ENCODE measurements at places on chromosomes 1 and 21. TPM values are rescaled to one million over a fixed set of nuclear protein-coding genes. Genes with fewer than 3 reads are reported as not detected.

DNA sequence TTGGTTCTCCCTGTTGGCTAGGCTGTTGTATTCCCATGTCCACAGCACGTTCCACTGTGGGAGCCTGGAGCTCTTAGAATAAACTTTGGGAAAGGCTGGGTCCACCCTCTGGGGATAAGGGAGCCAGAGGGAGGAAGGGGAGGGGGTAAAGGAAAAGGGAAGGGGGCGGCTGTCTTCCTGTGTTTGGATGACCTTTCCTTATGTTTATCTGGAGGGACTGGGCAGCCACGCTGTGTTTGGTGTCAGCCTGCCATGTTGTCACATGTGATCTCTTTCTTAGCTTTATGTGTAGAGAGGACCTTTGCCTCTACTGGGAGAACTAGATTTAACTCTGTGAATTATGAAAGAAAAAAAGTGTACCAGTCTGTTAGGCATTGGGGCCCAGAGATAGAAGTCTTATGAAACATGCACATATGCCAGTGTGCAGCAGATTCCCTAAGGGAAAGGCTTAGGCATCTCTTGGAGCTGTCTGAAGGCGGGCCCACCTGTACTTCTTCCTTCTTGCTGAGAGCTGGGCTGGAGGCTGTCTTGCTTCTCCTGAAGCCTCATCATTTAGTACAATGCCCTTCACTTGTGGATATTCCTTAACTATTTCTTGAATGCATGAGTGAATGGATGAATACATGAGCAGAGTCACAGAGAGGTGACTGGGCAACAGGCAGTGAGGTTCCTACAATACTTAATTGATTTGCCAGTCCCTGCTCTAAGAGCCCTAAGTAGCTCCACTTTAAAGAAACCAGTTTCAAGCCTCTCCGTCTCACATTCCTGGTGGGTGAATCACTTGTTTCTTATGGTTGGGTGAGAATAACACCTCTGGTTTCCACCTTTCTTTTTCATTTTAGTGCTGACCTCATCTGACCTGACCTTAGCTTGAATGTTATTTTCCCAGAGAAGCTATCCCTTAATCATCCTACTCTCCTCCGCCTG lies 62.5 kb upstream of the ARHGAP29 start:
- peak; percentile 96 for DNase-seq

Gene SYT14
- total RNA-seq: 5.8 TPM

Gene LCE1D
- not detected for total RNA-seq

- DNase-seq: no peak
Observed at GRCh38 chr21:28212061-28212460, 780.6 kb downstream of the LTN1 start.

DNA sequence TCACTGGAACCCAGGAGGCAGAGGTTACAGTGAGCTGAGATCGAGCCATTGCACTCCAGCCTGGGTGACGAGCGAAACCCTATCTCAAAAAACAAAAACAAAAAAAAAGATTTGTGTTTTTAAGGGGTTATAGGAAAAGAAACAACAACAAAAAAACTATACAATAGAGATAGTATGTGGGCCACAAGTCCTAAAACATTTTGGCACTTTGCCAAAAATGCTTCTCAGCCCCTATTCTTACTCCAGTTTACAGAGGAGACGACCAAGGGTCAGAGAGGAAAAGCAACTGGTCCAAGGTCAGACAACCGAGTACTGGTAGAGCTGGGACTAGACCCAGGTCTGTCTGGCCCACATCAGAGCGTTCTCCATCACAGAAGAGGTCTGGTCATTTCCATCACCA lies 3.0 kb downstream of the FBXO44 start:
- no peak for DNase-seq

Gene RGS1
- total RNA-seq: not detected

Data from mammary epithelial cell (primary cell).